PC-9 (cell line): ENCODE measurements at places on chromosomes 5 and 9. TPM values are rescaled to one million over a fixed set of nuclear protein-coding genes. Genes with fewer than 3 reads are reported as not detected.

GRCh38 chr5:52804981-52805380 is 17.3 kb downstream of the ITGA1 start:
- no peak for DNase-seq

Gene CSNK1G3
- 31.3 and 39.0 TPM in 2 replicates for total RNA-seq

DNA sequence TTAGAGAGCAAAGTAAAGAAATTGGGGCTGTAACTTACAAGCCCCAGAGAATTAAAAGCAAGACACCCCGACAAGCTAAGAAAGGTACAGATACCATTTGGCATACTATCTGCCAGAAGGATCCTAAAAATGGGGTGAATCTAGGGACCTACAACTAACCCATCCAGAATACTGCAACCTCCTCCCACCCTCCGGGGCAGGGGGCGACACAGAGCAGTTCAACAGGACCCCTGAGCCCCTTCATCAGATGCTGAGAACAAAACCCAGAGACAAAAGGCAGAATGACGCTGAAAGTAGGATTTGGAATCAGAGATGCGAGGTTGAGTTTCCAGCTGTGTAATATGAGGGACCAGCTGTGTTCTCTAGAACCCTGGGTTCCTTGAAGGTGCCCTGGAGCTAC is 71.2 kb downstream of the EPB41L4B start:
- no peak for DNase-seq

Gene FLT4
- total RNA-seq = not detected in 2 replicates

Gene SLC6A19
- not detected in 2 replicates for total RNA-seq
